ENCODE measurements at places on chromosomes 6 and 20.

- DNase-seq = no peak
Observed at GRCh38 chr20:37669062-37669772, 24.6 kb upstream of the CTNNBL1 start.

GRCh38 chr6:149343501-149343900 lies 26.0 kb downstream of the TAB2 start:
- DNase-seq = no peak

DNA sequence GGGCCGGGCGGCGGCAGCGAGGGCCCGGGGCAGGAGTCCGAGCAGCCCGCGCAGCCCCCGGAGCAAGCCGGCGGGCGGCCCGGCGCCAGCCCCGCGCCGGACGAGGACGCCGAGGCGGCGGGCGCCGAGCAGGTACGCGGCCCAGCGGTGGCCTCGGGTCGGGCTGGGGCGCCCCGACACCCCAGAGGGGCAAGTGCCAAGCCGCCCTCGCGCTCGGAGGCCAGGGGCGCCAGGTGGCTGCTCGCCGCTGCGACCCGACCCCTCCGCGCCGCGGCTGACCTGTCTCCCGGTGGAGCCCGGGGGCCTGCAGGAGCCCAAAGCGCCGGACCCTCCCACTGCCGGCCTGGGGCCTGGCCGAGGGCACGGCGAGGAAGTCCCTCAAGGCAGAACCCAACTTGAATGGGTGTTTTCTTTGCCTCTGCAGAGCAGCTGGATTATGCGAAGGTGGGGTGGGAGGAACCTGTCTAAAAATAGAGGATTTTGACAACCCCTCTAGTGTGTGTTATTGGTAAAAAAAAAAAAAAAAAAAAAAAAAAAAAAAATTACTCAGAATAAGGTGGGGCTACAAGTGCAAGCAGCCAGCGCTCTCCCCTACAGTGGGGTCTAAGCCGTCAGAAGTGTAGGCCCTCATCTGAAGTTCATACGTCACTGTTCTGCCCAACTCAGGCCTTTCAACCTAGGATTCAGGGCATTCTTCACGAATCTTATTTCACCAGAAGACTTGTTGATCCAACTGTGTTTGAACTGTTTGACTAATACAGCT lies 609 bp downstream of the OGFRL1 start:
- peak; percentile 64 for DNase-seq

GRCh38 chr6:12331951-12332749 lies 42.0 kb downstream of the EDN1 start:
- peak; percentile 92 for DNase-seq

- no peak for DNase-seq
Observed at GRCh38 chr6:37619641-37620040, 78.0 kb downstream of the MDGA1 start.

All from stomach (tissue), 19 donors.